T-cell (primary cell): ENCODE measurements at places on chromosomes 4 and X. TPM values are rescaled to one million over a fixed set of nuclear protein-coding genes. Genes with fewer than 3 reads are reported as not detected.
A peak's percentile ranks its signal among the peaks of the same experiment; 100 is the strongest.

Gene HSFX1
- 0.50 TPM for total RNA-seq

- no peak overlapping the region for H3K27ac ChIP-seq
- H3K4me3 ChIP-seq, result no peak overlapping the region
- no peaks in the 10 kb centered on the region for H3K27me3 ChIP-seq
- no peak for DNase-seq
Observed at GRCh38 chrX:24607616-24608015, 39.5 kb downstream of the PCYT1B start.

Gene SPANXD
- total RNA-seq, result not detected

Gene KLB
- total RNA-seq, result not detected

- no peaks in the 10 kb centered on the region for H3K4me1 ChIP-seq
- H3K36me3 ChIP-seq, result no peaks in the 10 kb centered on the region
- peaks cover 5% of the 10 kb centered on the region for H3K27me3 ChIP-seq
Observed at GRCh38 chr4:48334900-48335384, 6.4 kb upstream of the SLAIN2 start.

DNA sequence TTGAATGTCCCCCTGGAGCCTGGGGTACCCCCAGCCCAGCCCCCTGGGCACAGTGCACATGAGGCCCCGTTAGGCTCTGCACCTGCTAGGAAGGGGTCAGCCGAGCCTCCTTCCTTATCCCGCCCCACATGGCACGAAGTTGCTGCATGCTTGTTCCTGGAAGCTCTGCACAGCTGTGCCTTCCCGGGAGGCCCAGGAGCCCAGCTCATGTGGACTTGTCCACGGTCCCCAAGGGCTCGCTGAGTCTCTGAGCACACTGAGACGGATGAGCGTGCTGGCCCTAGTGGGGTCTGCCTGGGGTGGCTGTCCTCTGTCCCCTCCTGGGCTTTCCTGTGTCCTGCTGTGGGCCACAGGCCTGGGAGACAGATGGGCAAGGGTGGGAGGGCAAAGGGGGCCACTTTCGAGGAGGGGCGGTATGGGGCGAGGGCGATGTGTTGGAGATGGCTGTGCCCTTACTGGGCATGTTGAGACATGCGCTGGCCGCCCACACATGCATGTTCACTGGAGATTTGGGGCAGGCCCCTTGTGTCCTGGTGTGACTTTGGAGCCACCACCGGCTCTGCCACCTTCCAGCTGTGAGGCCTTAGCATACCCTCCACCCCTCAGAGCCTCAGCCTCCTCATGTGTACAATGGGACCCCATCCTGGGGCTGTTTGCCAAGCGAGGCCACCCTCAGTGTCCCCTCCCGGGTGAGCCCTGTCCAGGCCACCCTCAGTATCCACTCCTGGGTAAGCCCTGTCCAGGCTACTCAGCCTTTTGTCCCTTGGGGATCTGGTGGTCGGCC, 237.6 kb downstream of the AFAP1 start:
- no peaks in the 10 kb centered on the region for H3K27me3 ChIP-seq
- no peak for DNase-seq
- H3K4me3 ChIP-seq, result no peak overlapping the region

DNA sequence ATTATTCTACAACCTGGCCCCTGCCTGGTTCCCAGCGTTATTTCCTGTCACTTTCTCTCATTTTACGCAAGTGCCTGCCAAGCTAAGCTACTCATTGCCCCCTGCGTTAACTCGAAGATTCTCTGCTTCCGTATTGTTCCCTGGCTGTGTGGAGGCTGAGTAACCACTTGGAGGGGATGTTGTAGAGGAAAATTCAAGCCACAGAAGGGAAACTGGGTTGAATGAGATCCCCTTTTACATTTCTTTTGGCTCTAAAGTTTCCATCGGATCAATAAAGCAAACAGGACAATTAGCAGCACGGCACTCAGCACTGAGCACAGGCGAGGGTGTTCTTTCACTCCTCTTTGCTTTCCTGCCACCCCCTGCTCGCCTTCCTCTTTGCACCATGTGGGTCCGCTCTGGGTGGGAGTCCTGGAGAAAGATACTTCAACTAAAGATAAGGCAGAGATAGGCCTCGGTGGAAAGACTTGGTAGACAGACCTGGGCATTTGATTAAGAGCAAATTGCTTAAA, 4.2 kb upstream of the TMSB4X start:
- peak overlapping the region; percentile 94 for H3K27ac ChIP-seq
- H3K27me3 ChIP-seq, result no peaks in the 10 kb centered on the region
- peak overlapping the region; percentile 98 for H3K4me3 ChIP-seq
- H3K4me1 ChIP-seq, result peaks cover 20% of the 10 kb centered on the region
- peaks cover 4% of the 10 kb centered on the region for H3K36me3 ChIP-seq

GRCh38 chr4:104591510-104591911, 96.8 kb upstream of the CXXC4 start:
- H3K36me3 ChIP-seq, result no peaks in the 10 kb centered on the region
- H3K27ac ChIP-seq, result no peak overlapping the region
- H3K4me3 ChIP-seq, result no peak overlapping the region
- no peak for DNase-seq

DNA sequence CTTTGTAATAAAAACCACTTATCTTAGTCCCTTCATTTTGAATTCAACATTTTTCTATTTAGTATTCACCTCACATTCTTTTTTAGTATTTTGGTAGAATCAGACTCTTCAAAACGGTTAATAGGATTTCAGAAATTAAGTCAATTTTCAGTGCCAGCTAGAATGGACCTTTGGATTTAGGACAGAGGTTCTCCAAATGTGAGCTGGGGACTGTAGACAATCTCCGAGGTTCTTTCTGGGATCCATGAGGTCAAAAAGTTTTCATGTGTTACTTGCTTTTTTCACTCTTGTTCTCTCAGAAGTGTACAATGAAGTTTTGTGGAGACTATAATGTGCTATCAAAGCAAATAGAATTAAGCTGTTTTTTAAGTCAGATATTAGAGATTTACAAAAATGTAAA, 2.3 kb upstream of the UGDH start:
- no peak overlapping the region for H3K4me3 ChIP-seq
- H3K27ac ChIP-seq, result no peak overlapping the region
- DNase-seq, result no peak
- H3K4me1 ChIP-seq, result peaks cover 3% of the 10 kb centered on the region
- no peaks in the 10 kb centered on the region for H3K27me3 ChIP-seq
- H3K36me3 ChIP-seq, result no peaks in the 10 kb centered on the region
